ENCODE measurements at places on chromosomes 2 and 18.

GRCh38 chr2:204604061-204604460 is 58.8 kb downstream of the PARD3B start:
- no peak for DNase-seq

- DNase-seq = no peak
Measured at GRCh38 chr2:229636571-229636970, 77.8 kb downstream of the DNER start.

GRCh38 chr2:27320958-27321543 is 1.8 kb downstream of the MPV17 start:
- DNase-seq = peak; percentile 44

GRCh38 chr2:26735883-26736588 is 28.0 kb upstream of the SLC35F6 start:
- DNase-seq = no peak

DNA sequence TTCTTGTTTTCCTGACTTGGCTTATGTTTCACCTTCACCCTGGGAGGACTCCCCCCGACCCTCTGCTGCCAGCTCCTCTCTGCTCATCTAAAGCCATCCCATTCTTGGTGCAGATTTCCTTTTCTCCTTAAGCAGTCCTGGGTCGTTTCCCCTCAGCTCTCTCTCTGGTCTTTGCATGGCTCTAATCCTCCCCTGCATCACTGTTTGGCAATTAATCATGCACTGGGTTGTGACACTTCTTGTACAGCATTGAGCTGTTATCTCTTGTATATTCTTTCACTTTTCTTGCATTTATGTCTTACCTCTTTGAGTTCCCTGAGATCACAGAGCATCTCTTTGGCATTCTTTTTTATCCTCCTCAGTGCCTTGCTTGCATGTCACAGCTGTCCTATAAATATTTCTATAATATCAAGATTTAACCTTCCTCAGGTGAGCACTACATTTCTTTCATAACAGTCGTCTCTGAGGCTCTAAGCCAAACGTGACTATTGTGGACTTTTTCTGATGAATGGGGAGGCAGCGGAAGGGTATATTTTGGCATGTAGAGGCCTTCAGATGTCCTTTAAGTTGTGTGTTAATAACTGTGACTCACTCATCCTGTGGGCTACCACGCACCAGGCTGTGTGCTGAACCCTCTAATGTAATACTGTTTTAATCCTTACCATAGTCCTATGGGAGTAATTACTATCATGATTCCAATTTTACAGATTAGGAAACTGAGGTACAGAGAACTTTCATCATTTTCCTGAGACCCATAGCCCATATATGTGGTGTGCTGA is 507.5 kb downstream of the SLC4A3 start:
- no peak for DNase-seq

GRCh38 chr2:211390536-211391188 is 834.3 kb downstream of the CPS1 start:
- no peak for DNase-seq

- DNase-seq = no peak
Measured at GRCh38 chr18:66013969-66014368, 263.2 kb downstream of the CDH7 start.

- no peak for DNase-seq
Measured at GRCh38 chr2:42513252-42513918, 19.6 kb upstream of the KCNG3 start.

DNA sequence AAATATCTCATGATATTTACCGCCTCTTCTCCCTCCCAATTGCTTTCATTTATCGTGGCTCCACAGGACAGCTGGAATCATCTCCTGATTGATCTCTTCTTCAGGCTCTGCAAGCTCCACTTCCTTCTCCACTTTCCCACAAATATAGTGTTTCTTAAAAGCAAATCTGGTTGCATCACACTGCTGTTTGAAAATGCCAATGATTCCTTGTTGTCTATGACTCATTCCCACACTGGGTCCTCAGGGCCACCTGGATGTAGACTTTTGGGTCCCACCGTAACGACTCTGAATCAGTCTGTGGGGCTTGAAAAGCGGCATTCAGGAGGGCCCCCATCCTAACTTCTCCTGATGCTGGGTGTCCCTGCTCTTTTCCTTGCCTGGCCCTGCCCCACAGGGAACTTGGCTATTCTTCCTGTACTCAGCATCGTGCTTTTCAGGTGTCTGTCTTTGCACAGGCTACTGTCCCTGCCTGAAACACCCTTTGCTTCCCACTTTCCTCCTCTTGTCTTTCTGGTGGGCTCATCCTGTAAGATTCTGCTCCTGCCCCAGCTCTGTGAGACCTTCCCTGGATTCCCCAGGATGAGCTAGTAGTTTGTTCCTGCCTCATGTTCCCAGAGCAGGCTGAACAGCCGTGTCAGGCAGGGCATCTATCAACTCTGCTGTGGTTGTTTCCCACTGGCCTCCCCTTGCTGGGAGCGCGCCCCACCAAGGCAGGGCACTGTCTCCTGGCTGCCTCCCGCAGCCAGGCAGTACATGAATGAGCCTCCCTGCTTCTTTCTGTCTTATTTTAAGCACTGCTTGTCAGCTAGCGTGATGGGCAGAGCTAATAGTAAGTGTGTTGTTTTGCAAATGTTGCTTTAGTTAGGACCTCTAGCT is 111.9 kb downstream of the KCTD1 start:
- DNase-seq = no peak

DNA sequence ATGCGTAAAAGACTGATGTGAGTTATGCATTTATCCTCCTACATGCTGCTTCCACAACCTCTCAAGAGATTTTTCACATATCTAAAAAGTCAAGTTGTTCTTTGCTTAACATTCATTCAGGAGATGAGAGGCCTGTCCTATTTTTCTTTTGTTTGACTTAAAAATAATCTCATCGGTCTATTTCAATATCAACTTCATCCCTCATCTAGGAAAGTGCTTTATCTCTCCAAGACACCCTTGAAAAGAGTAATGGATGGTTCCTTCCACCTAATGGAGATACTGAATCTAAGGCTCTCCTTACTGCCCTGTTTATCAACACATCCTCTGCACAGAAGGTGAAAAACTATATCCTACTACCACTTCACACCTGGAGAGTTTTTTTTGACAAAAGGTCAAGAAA is 2.4 kb downstream of the NFE2L2 start:
- no peak for DNase-seq

Measured in left hindlimb (tissue), 1 donor.